Amniotic epithelial cell (primary cell): ENCODE measurements at places on chromosomes 5 and 9.
A peak's percentile ranks its signal among the peaks of the same experiment; 100 is the strongest.

GRCh38 chr5:95441636-95442035 lies 50.5 kb downstream of the FAM81B start:
- no peak for DNase-seq

GRCh38 chr9:93459432-93459847 lies 6.1 kb upstream of the FAM120AOS start:
- no peak for DNase-seq

DNA sequence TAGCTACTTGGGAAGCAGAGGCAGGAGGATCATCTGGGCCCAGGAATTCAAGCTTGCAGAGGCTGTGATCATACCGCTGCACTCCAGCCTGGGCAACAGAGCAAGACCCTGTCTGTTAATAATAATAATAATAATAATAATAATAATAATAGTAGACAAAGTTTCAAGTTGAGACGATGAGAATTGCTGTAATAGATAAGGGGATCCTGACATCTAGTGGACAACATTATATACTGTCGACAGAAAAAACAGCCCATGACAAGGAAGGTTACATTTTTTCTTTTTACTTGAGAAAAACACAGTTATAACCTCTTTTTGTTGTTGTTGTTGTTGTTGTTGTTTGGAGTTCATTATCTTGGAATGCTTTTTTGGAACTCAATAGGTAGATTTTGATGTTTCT lies 35.3 kb downstream of the NDFIP1 start:
- peak; percentile 49 for DNase-seq

DNA sequence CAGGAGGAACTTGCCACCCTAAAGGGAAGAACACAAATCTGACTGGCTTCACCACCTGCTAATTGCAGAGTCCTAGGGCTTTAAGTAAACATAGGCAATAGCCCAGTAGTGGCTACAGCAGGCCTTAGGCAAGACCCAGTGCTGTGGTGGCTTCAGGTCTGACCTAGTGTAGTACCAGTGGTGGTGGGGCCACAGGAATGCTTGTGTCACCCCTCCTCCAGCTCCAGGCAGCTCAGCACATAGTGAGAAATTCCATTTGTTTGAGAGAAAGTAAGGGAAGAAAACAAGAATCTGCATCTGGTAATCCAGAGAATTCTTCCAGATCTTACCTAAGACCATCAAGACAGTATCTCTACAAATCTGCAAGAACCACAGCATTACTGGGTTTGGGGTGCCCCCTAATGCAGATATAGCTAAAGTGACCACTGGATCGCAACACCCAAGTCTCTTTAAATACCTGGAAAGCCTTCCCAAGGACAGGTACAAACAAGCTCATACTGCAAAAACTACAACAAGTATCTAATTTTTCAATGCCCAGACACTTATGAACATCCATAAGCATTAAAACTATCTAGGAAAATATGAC lies 102.6 kb upstream of the TRPM3 start:
- DNase-seq = peak; percentile 5

DNA sequence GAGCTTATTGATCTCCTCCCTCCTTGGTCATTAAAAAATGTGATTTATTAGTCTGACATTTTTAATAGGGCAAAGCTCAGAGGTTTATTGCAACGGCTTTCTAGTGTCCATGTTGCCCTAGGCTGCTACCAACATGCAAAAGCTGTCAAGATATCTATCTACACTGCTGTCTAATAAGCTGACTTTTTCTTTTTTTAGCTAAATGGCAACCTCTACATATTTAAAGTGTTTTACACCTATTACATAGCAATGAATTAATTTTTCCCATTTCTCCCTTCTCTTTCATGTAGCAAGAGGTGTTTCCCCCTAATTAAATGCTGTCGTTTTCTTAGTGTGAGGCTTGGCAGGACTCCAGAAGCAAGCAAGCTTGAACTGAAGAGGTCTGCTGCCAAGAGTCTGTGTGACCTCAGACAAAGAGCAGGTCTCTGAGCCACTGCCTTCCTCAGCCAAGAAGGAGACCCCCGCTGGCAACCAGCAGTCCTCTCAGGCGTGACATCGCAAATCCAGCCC lies 79.4 kb downstream of the GAS1 start:
- no peak for DNase-seq

DNA sequence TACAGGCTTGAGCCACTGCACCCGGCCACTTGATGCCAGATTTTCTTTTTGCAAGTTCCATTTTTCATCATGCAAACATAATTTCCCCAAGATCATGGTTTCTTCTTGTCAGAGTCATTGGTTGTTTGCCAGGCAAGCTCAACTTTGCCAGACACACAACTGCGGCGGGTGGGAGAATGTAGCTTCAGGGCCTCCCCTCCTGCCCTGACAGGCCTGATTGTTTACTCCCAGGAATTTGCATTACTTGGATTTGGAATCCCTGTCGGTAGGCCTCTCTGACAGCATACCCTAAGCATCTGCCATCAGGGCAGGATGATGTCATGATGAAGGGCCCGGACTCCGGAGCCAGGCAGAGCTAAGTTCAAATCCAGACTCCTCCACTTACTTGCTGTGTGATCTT lies 15.1 kb downstream of the RPS14 start:
- peak; percentile 98 for DNase-seq

DNA sequence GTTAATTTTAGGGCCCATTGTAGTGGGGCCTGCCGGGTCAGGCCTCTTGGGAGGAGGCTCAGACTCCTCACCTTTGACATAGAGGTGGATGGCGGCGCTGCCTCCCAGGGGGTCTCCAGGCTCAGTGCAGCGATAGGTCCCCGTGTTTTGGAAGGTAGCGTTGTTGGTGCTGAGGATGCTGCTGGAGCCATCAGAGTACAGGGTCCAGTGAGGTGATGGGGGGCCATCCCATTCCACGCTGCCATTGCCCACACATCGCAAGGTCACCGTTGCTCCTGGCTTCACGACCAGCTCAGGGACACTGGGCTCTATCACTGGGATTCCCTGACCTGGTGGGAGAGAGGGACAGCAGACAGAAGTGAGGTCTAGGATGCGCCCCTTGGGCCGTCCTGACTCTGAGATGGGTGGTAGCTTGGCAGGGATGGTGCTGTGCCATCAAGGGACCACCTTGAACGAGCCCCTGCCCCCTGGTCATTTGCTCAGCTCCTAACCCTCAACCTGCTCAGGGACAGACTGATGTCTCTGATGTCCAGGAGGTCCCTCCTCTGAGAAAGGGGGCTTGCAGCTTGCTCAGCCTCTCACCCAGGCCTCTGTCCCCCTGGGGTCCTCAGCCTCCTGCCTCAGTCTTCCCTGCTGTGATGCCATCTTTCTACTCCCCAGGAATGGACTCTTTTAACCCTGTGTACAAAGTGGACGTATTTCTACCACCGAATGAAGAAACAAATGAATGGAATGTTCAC lies 5.5 kb downstream of the CSF1R start:
- DNase-seq = no peak

- DNase-seq = no peak
Observed at GRCh38 chr9:130815242-130815808, 19.7 kb upstream of the ABL1 start.
